Neural crest cell (in vitro differentiated cells): ENCODE measurements at places on chromosomes 2 and 18.
A peak's percentile ranks its signal among the peaks of the same experiment; 100 is the strongest.

DNA sequence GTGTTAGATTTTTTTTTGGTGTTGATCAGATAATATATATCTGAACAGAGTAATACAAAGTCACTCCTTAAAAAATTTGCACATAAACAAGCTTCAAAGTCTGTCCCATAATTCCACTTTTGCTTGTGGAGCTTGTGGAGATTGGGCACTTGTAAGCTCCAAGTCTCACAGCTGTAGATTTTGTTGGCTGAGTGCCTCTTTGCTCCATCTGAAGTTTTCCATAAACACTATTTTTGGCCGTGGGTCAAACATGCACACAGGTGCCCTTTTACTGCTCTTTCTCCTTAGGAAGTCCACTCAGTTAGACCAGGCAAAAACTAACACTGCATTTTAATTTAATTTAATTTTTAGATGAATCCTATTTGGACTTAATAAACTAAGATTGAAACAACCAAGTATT lies 3.6 kb upstream of the KCNJ13 start:
- no peak for DNase-seq

GRCh38 chr2:205030695-205031094 lies 485.4 kb downstream of the PARD3B start:
- DNase-seq: no peak

DNA sequence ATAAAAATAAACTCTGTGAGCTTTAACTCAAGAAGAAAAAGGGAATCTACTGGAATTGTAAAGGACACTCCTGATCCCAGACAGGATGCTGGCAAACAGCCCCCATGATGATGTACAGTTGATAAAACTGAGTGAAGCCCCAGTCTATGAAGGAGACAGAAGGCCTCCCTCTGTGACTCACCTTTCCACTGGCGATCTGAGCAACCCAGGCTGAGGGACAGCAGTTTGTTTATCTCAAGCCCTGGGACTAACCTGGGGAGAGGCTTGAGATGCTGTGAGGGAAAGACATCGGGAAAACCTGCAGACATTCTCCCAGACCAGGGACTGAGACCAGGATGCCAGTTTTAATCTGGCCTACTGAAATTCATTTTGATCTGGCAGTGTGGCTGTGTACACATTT lies 104.5 kb upstream of the CDH2 start:
- DNase-seq: no peak

GRCh38 chr18:24274837-24275236 lies 122.8 kb downstream of the OSBPL1A start:
- no peak for DNase-seq

DNA sequence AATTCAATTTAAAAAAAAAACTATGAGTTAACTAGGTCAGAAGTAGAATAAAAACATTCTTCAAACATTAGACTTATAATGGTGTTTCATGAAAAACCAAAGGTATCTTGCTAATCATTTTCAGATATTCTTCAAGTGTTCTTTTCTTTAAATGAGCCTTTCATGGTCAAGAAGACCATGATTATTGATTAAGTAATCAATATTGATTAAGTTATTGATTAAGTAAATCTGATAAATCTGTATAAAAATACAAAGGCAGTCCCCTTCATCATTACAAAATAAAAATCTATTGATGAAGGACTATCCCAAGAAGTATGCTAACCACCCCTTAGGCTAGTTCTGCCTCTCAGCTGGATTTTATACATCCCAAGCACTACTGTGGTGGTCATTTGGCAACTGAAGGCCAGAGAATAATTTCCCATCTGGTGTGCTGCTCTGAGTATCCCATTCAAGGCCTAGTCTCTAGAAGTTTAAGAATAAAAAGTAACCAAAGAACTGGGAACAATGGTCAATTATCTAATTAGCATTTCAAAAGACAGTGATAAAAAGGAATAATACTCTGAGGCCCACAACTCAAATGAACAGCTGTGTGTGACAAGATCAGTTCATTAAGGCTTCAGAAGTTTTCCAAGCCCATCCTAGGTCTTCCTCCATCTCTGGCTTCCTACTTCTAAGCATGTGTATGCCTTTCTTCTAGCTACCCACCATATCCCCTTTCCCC lies 63.5 kb downstream of the TCF4 start:
- no peak for DNase-seq

DNA sequence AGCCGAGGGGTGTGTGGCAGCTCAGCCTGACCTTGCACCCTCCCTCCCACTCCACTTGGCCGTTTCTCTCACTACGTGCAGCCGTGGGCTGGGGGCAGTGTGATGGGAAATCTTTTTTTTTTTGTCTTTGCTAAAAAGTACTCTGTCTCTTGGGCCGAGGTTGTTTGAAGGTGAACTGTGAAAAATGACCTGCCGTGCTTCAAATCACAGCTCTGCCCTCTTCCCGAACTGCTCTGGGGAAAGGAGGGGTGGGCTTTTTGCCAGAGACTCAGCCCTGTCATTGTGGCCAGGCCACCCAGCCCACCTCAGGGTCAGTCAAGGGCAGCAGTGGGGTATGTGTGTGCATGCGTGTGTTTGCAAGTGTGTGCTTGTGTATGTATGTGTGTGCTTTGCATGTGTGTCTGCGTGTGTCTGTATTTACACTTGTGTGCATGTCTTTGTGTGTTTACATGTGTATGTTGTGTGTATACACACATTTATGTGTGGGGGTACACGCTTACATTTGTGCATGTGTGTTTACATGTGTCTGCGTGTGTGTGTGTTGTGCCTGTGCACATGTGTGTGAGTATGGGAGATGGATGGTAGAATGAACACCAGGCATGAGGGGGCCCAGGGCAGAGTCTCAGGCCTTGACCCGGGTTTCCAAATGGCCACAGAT lies 61.3 kb upstream of the HAAO start:
- no peak for DNase-seq

DNA sequence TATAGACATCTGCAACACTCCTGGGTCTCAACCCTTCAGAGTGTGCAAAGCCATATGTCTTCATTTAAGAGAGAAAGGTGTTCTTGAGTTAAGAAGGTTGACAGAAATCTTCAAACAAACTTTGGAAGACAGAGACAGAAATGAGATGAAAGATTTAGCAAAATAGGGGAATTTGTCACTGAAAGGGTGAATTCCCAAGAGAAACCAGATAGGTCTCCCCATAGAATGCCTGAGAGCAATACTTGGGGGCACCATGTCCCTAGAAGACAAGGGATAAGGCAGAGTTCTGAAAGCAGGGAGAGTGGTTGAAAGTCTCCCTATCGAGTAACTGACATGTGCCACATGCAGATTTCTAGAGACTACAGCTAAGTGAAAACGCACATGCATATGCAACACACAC lies 50.0 kb downstream of the AP1S3 start:
- DNase-seq: no peak

DNA sequence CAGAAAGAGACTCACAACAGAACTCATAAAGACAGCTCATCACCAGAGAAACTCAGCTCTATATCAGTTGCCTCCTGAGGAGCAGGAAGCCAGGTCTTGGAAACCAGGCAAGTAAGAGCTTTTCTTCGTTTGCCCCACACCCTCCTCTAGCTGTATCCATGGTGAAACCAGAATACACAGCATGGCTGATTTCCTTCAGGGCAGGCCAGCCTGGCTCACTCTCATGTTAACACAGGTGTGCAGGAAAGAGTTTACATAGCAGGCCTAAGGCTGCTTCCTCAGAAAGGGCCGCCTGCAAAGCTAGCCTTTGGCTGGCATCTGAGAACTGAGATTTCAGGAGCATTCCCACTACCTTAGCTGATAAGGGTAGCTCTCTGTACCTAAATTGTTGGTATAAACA lies 65.7 kb downstream of the KLHL14 start:
- DNase-seq: no peak

GRCh38 chr2:134408791-134409190 lies 154.9 kb downstream of the MGAT5 start:
- no peak for DNase-seq

DNA sequence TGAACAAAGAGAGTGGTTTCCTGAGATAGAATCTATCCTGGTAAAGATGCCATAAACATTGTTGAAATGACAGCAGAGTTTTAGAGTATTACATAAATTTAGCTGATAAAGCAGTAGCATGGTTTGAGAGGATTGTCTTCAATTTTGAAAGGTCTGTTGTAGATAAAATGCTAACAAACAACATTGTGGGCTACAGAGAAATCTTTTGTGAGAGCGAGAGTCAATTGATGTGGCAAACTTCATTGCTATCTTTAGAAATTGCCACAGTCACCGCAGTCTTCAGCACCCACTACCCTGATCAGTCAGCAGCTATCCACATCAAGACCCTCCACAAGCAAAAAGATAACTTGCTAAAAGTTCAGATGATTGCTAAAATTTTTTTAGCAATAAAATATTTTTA lies 17.5 kb downstream of the VRK2 start:
- DNase-seq: no peak

DNA sequence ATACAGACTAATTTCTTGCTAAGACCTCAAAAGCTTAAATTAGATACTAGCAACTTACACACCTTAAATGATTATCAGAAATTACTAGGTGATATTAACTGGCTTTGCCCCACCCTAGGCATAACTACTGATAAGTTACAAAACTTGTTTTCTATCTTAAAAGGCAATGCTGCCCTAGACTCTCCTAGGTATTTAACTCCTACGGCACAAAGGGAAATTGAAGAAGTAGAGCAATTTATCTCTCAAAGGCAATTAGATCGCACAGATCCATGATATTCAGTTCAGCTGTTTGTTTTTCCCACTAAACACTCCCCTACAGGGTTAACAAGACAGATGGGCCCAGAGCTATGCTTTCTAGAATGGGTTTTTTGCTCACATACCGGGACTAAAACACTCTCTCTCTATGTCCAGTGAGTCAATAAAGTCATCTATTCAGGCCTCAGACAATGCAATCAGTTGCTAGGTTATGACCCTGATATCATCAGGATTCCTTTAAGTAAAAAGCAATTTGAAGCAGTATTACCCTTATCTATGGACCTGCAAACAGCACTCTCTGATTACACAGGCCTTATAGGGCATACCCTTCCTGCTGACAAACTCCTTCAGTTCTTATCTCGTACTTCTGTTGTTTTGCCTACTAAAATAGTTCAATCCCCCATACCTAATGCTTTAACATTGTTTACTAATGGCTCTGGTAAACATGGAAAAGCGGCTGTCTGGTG lies 14.3 kb downstream of the MAP3K2 start:
- DNase-seq: no peak

DNA sequence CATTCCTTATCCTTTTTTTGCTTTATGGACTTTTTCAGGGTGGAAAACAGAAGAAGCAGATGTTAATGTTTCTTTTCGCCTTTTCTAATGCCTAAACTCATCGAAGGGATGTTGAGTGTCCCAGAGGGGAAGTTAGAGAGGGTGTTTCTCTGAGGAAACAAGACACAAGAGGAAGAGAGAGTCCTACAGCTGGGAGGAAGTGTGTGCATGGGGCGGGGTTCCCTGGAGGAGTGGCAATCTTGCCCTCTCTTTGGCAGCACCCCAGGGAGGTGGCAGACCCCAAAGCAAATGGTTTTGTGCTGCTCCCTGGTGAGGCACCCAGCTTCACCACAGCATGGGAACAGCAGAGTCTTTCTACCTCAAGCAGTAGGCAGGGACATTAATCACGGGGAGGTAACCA lies 377.6 kb downstream of the RND3 start:
- DNase-seq: no peak

DNA sequence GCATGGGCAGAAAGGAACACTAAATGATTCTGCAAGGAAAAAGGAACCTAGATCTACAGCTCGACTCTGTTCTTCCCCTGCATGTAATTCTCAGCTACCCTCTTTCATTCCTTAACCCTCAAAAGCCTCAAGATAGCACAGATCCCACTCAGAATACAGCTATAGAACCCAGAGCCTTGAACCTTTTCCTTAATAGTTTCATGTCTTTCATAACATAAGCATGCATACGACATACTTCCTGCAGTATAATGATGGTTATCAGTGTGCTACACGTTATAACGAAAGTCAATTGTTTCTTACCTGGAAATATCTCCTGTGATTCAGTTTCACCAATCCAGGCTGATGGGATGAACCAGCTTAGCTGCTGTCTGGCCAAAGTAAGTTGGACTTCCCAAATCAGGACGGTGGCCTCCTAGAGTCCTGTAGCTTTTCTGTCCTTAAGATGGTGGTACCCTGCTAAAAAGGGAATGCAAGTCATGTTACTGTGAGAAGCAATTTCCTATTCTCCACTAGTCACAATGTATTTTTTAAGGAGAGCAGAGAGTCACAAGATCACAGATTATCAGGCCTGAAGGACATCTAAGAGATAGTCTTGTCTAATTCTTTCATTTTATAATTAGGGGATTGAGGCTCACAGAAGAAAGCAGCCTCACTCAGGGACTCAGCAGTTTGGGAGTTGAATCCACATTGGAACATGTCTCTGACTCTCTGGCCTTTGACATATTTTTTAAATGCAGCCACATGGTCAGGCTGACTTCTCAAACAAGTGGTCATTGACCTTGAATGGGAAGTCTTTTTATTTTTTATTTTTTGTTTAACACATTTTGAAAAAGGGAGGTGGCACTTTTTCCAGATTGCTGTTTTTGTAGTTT lies 41.8 kb downstream of the CYRIA start:
- DNase-seq: no peak

DNA sequence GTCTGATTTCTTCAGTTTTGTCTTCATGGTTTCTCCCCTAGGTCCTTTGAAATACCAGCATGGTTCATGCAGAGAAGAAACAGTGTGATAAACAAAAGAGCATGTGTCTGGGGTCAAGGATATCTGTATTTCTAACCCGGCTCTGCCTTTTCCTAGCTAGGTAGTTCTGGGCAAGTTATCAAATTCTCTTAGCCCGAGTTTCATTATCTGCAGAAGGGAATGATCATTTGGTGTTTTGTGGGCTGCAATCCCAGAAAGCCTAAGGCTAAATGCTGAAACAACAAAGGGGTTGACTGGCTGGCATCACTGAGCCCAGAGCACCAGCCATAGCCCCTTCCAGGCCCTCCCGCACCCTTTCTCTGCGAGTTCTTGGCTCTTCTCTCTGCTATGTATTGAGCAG lies 51.7 kb upstream of the DAPL1 start:
- DNase-seq: no peak

DNA sequence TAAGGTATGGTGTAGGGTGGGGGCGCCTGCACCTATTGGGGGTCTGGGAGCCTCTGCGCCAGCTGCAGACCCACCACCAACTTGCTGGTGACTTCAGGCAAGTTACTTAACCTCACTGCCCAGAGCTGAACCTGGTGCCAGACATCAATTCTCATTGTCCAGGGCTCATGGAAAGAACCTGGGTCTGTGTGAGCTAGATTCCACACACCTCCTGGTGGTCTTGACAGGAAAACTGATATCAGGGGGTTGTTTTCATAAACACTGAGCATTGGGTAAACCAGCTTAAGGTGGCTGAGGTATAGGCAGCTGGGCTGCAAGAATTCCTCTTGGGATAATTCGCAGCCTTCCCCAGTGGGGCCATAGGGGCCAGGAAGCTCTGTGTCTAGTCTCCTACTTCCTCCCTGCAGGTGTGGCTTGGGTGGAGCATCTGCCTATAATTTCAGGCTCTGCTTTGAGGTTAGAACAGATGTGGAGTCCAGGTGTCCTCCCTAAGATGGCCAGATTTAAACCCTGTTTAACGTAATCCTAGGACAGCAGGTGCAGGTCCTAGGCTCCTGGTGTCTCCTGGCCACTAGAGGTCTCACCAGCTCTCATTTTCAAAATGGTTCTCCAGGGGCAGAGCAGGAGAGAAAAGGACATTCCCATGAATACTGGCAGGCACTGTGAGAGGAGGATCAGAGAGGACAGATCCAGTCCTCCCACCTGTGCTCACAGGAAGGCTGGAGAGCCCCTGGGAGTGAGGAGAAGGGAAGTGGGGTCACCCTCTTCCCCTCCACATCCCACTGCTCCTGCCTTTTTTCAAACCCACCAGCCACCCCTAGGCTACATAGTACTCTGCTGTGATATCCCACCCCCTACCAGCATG lies 100.4 kb upstream of the SMAD2 start:
- peak; percentile 41 for DNase-seq

GRCh38 chr2:165660361-165660760 lies 133.7 kb downstream of the GALNT3 start:
- no peak for DNase-seq
